ENCODE measurements at places on chromosomes 1 and 21.

- DNase-seq: no peak
Measured at GRCh38 chr1:109644670-109645069, 11.2 kb upstream of the GSTM4 start.

- no peak for DNase-seq
Measured at GRCh38 chr1:227558732-227559262, 4.6 kb upstream of the ZNF678 start.

DNA sequence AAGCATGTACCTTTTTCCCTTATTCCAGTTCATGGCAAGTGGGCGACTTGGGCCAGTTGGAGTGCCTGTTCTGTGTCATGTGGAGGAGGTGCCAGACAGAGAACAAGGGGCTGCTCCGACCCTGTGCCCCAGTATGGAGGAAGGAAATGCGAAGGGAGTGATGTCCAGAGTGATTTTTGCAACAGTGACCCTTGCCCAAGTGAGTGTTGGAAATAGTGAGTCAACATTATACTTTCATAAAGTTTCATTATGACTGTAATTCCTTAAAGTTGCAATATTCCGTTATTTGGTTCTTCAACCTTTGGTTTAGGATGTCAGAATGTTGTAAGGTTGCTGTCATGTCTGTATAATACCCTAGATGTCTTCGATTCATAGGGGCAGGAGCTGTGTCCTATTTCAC, 230.5 kb downstream of the TPR start:
- DNase-seq: no peak

DNA sequence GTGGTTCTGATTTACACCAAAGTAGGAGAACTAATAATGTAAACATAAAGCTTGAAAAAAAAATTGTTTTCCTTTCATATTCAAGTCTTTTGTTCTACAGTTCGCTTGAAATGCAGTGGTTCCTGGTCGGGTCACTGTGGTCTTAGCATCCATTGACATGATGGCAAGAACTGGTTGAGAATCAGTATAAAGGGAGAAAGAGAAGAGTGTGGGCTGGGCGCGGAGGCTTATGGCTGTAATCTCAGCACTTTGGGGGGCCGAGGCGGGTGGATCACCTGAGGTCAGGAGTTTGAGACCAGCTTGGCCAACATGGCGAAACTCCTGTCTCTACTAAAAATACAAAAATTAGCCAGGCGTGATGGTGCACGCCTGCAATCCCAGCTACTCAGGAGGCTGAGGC, 250.9 kb downstream of the BACH1 start:
- DNase-seq: no peak

GRCh38 chr1:184973272-184974055, 844 bp downstream of the NIBAN1 start:
- peak; percentile 73 for DNase-seq

DNA sequence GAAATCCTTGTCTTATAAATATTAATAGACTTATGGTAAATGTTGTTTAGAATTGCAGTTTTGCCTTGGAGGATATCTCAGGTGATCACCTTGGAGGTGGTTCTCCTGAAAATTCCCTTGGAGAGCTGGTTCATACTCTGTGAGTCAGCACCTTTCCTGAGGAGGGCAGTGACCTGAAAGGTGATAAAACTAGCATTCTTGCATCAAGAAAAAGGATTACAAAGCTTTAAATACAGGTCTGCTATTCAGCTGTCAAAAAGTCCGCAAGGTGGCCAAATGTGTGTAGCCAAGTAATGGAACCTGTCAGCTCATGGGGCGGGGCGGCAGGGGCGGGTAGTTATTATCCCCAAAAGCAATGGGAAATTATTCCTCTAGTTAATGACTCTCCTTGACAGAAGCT, 52.8 kb upstream of the EDARADD start:
- DNase-seq: no peak
